ENCODE measurements at places on chromosomes 16 and 17. TPM values are rescaled to one million over a fixed set of nuclear protein-coding genes. Genes with fewer than 3 reads are reported as not detected.

GRCh38 chr17:30433514-30433913 lies 43.7 kb upstream of the GOSR1 start:
- DNase-seq = no peak

DNA sequence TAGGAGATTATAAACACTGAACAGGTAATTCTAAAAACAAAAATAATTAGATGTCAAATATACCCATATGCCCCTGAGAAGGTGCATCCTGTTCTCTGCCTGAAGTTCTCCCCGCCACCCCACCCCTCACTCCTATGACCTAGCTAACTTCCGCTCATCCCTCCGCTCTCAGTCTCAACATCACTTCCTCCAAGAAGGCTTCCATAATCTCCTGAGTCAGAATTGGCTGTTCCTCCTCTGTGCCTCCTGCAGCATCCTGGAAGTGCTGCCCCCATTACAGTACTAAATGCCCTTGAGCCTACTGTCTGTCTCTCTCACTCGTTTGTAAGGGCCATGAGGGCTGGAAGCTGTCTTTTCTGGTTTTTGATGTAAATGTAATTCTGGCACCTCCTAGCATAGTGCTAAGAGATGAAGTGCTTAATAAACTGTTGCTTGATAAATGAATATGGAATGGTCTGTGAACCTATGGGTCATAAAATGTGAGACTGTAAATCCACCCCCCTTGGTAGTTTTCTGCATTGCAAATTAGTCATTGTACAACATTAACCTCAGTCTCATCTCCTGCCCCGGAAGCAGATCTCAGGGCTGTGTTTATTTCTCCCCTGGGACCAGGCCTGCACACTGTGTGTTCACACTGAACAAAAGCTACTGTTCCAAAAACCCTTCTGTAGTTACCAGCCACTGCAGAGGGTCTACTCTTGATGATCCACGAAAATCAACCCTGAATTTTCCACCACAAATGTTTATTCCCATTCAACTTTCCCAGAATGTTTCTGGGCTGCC lies 3.9 kb upstream of the MYO1D start:
- DNase-seq = no peak

GRCh38 chr17:31318298-31318801 lies 3.1 kb downstream of the EVI2A start:
- DNase-seq = no peak

DNA sequence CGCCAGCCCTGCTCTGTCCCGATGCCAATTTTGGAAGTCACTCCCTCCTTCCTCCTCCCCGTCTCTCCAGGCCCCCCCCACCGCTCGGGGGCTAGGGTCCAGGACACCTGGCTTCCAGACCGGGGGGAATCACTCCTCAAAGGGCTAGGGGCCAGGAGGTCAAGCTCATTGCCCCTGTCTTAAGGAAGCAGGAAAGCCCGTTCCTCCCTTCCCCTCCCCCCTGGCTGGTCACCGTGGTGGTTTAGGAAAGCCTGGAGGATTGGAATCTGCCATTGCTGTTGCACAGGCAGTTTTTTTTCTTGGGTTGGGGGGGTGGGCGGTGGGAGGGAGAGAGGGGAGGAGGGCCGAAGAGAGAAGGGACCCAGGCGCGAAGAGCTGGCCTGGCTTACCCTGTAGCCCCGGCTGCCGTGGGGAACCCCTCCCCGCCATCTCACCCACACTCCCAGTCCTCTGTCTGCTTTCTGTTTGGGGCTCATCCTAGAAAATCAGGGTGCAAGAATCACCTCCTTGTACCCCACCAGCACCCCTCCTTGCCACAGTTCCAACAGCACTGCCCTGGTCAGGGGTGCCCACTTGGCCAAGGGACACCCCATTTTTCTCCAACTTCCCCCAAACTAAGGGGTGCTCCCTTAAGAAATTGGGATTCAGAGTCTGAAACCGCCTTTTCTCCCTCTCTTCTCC lies 2.9 kb upstream of the BCL6B start:
- no peak for DNase-seq

Gene CES5A
- polyA plus RNA-seq = not detected

- peak; percentile 62 for DNase-seq
These were observed 29.0 kb upstream of the RNPS1 start for GRCh38 chr16:2296661-2297505.

- no peak for DNase-seq
These were observed 200.4 kb downstream of the LGALS9B start for GRCh38 chr17:20266806-20267458.

DNA sequence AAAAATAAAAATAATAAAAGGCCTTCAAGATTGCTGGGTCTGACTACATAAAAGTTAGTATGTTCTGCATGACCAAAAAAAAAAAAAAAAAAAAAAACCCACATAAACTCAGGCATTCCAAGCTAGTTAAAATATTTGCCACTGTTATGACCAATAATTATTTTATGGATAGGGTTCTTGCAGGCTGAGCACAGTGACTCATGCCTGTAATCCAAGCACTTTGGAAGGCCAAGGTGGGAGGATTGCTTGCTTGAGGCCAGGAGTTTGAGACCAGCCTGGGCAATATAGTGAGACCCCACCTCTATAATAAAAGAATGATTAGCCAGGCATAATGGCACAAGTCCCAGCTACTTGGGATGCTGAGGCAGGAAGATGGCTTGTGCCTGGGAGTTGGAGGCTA lies 8.1 kb downstream of the SCNN1B start:
- DNase-seq = no peak

GRCh38 chr17:48179071-48179945 lies 71.7 kb downstream of the SNX11 start:
- no peak for DNase-seq

- DNase-seq = no peak
These were observed 7.2 kb upstream of the TLE7 start for GRCh38 chr16:71449020-71449419.

GRCh38 chr17:6473128-6473767 lies 29.0 kb downstream of the PIMREG start:
- DNase-seq = peak; percentile 44

GRCh38 chr17:57906910-57907309 lies 48.3 kb downstream of the CUEDC1 start:
- no peak for DNase-seq

GRCh38 chr16:85088570-85089199 lies 23.6 kb downstream of the CIBAR2 start:
- DNase-seq = peak; percentile 66

GRCh38 chr16:1014771-1015495 lies 33.4 kb downstream of the SOX8 start:
- DNase-seq = peak; percentile 18

DNA sequence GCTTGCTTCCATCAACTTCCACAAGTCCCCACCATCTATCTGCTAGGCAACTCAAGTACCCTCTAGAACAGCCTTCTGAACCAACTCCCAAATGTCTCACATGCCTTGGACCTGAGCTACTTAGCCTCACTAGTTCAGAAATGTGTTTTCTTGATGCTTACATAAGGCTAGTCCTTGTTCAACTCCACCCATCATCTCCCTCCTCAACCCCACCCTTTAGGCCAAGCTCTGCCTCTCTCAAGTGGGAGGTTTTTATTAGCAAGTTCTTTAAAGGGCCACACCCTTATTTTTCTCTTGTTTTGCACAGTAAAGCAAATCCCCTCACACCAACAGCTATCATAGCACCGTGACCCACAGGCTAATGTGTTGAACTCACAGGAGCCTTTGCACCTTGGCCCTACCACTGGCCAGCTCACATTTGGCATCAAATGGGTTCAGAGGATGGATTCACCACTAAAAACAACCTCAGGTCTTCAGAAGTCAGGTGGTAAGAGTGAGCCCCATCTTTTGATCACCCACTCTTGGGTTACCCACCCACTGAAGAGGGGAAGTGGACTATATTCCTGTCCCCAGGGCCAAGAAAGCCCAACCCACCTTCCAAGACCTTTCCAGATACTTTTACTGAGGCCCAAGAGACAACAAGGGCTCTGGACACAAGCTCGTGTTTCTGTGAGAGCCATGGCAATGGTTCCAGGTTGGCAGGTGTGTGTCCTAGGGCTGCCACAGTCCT lies 12.2 kb downstream of the PIK3R5 start:
- DNase-seq = no peak

- DNase-seq = no peak
These were observed 56.9 kb upstream of the PHOSPHO1 start for GRCh38 chr17:49287481-49287880.

Gene KRTAP2-1
- polyA plus RNA-seq = not detected

DNA sequence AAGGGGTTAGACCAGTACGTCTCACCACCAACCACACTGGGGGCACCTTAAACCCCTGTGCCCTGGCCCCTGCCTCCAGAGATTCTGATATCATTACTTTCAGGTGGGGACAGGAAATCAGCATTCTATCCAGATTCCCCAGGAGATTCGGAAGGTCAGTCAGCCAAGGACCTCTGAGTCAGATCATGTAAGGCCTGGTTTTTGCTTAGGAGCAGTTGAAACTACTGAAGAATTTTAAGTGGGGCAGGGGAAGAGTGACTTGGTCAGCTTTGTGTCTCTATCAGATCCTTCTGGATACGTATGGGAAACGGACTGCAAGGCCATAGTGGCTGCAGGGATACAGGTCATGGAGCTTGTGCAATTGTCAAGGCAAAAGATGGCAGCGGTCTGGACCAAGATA lies 9.0 kb downstream of the EMP2 start:
- no peak for DNase-seq

DNA sequence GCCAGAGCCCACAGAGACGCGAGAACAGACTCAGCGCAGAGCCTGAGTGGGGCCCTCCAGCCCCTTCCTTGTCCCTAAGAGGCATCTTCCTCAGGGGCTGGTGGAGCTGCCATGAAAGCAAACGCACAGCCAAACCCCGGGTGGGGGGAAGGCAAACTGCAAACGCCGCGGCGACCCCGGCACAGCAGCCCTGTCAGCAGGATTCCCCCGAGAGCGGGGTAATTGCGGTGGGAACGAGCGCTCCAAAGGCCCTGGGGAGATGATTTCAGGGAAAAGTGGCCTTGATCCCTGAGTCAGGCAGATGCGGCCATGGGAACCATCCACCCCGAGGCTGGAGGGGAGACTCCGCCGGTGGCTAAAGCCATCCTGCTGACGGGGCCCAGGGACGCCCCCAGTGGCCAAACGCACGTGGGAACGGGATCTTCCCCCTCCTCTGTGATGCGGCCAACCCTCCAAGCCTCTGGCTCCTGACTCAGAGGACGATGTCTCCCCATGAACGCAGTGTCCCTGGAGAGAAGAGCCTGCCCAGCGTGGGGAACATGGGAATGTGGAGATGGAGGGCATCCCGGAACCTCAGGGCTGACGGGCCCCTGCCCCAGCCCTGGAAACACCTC lies 25.1 kb downstream of the SLC7A5 start:
- DNase-seq = no peak

Gene KIF18B
- polyA plus RNA-seq = 16.6 TPM

DNA sequence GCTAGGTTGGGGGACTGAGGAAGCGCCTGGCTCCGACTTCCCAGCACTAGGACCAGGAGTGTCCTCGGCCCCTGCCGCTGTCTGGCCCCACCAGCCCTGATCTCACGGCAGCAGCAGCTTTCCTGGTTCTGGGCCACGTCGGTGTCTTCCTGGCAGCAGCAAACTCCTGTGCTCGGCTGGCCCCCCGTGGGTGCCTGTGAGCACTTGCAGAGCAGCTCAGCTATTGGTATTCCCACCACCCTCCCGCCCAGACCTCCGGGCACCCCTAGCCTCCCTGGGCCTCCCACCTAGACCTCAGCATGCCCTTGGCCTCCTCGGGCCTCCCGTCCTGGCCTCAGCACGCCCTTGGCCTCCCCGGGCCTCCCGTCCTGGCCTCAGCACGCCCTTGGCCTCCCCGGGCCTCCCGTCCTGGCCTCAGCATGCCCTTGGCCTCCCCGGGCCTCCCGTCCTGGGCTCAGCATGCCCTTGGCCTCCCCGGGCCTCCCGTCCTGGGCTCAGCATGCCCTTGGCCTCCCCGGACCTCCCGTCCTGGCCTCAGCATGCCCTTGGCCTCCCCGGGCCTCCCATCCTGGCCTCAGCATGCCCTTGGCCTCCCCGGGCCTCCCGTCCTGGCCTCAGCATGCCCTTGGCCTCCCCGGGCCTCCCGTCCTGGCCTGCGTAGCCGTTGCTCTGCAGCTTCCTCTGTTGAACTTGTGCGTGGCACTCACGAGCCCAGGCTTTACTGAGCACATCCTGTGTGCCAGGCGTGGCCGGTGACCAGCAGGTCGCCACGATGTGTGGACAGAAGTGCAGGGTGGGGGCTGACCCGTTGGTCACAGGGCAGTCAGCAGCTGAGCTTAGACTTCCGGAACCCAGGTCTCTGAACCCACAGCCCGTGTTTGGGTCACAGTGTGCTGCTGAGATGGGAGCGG lies 51.8 kb upstream of the ACSF3 start:
- DNase-seq = no peak

Gene IGFALS
- 2.6 TPM for polyA plus RNA-seq

DNA sequence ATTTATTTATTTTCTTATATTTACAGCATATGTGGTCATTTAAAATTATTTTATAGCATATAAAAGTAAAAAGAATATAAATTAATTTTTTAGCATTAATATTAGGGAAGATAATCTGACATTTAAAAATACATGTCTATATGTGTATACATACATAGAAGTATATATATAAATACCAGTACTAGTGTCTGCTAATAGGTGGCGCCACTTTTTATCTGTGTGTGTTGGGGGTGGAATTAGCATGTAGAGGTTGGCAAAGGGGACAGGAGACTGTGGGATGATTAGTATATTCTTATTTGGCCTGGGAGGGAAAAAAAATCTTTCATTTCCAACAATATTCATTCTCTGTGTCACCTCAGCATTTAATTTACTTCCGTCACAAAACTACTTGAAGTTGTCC lies 359.1 kb downstream of the WWOX start:
- DNase-seq = no peak

Gene PIRT
- 0.04 TPM for polyA plus RNA-seq

DNA sequence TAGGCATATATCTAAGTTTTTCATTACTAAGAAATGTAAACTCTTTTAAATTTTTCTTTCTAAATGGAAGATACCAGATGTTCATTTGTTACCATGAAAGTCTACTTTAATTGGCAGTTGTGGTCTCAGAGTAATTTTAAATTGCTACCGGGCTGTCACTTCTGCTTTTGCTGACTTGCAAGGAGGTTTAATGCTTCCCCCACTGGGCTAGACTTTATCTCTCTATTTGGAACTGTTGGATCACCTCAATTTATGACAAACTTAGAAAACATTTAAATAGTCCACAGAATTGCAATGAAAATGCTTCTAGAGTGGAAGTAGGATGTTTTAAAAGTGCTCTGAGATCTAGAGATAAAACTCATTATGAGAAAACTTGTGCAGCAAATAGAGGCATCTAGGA lies 479.8 kb upstream of the GOT2 start:
- DNase-seq = no peak

DNA sequence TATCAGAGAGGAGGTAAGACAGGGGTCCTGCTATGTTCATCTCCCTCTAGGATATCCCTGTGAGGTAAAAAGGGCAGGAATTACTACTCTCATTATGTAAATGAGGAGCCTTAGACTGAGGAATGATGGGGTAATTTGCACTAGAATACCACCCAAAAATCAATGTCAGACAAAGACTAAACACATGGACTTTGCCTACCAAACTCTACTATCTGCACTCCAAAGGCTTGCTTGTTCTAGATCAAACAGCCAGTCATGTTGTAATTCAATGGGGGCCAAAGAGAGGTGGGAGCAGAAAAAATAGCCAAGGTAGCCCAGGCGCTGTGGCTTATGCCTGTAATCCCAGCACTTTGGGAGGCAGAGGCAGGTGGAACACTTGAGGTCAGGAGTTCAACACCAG lies 120.7 kb downstream of the LYRM1 start:
- DNase-seq = no peak

GRCh38 chr17:32256012-32256700 lies 9.5 kb upstream of the RHBDL3 start:
- no peak for DNase-seq

Gene ABCA3
- 17.3 TPM for polyA plus RNA-seq

Gene MYH2
- not detected for polyA plus RNA-seq

- no peak for DNase-seq
These were observed 49.8 kb upstream of the METRNL start for GRCh38 chr17:83029571-83029970.
